RWPE1 (cell line): ENCODE measurements at places on chromosomes 3 and 15.

- no peak for DNase-seq
Observed at GRCh38 chr3:112811131-112811884, 35.4 kb downstream of the CD200R1L start.

GRCh38 chr3:48412375-48413001 is 17.4 kb downstream of the PLXNB1 start:
- DNase-seq: no peak

DNA sequence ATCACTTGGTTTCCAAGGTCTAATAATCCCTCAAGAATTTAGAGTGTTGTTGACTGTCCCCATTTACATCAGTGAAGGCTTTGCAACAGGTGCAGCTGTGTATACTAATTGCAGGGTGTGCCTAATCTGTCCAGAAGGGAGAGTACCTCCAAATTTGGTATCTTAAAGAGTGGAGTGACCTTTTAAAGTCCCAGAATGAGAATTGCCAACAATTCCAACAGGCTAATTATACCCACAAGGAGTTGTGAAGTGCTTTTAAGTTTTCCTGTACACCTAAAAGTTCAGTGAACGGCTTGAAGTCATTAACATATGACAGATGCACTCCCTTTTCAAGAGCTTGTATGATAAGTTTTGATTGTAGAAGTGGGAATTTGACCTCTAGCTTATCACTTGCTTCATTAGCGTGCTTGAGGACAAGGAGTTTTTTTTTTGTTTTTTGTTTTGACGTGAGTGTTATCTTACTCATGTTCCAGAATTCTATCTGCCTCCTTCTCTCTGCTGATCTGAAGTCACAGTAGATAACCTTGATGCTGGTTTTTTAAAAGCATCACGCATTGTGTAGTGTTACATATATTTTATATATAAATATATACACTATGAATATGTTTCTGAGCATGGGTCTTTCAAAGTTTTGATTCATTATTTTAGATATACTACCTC is 26.3 kb downstream of the CDIN1 start:
- no peak for DNase-seq

GRCh38 chr15:99845009-99845408 is 111.8 kb upstream of the LYSMD4 start:
- peak; percentile 6 for DNase-seq
